ENCODE measurements at places on chromosomes 3 and 15. TPM values are rescaled to one million over a fixed set of nuclear protein-coding genes. Genes with fewer than 3 reads are reported as not detected.

The CHRNA5 gene
- total RNA-seq = 1.3 TPM

The CCDC12 gene
- 24.6 TPM for total RNA-seq

The TRH gene
- total RNA-seq = not detected

The COL8A1 gene
- 40.2 TPM for total RNA-seq

The KLHL40 gene
- not detected for total RNA-seq

The SRGAP3 gene
- 2.2 TPM for total RNA-seq

The MAGEL2 gene
- total RNA-seq = 0.52 TPM

The TMC3 gene
- total RNA-seq = not detected

The GHRL gene
- not detected for total RNA-seq

The ECE2 gene
- total RNA-seq = not detected

The GPR62 gene
- 0.08 TPM for total RNA-seq

The MFGE8 gene
- total RNA-seq = 184 TPM

The ADGRG7 gene
- not detected for total RNA-seq

The SNX4 gene
- total RNA-seq = 18.5 TPM

The GOLGA6B gene
- total RNA-seq = not detected

The CCDC13 gene
- 1.8 TPM for total RNA-seq

The RTP1 gene
- total RNA-seq = not detected

The DUT gene
- 106 TPM for total RNA-seq

The SEMA5B gene
- total RNA-seq = not detected

The WNT7A gene
- not detected for total RNA-seq

The SLC22A14 gene
- not detected for total RNA-seq

The KBTBD13 gene
- total RNA-seq = 0.13 TPM

The RARRES1 gene
- total RNA-seq = 88.2 TPM

The ERC2 gene
- 1.4 TPM for total RNA-seq

The ACOX2 gene
- total RNA-seq = 9.1 TPM

The BBX gene
- total RNA-seq = 49.9 TPM

The CFAP20DC gene
- total RNA-seq = 2.8 TPM

The RARB gene
- total RNA-seq = 20.8 TPM

The CCR3 gene
- not detected for total RNA-seq

The GPR149 gene
- total RNA-seq = not detected

The ROBO2 gene
- 9.6 TPM for total RNA-seq

The SYNPR gene
- total RNA-seq = not detected

The NR2E3 gene
- not detected for total RNA-seq

The KCNAB1 gene
- 0.13 TPM for total RNA-seq

The ABHD5 gene
- 19.7 TPM for total RNA-seq

The SLC38A3 gene
- total RNA-seq = 0.40 TPM

The SERPINI1 gene
- 1.6 TPM for total RNA-seq

The SMCO1 gene
- total RNA-seq = not detected

All from epithelial cell of alveolus of lung (primary cell).